RKO (cell line): ENCODE measurements at places on chromosomes 12 and 14.
A peak's percentile ranks its signal among the peaks of the same experiment; 100 is the strongest.

GRCh38 chr12:131049549-131050339 lies 96.0 kb downstream of the ADGRD1 start:
- DNase-seq = no peak

DNA sequence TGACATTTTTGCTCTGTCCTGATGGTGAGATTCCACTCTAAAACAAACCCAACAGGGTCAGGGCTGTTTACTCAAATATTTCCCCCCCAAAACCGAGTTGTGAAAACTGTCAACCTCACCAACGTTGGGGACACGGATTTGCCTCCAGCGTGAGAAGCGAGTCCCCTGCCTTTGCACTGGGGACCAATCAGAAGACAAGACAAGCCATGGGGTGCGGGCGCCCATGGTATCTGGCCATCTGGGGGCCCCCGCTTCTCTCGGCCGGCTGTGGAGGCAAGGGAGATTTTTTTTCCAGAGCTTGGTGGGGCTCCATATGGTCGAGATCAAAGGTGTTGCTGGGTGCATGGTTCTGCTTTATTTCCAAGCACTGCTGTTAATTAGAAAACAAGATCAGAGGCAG lies 272.1 kb downstream of the BCL11B start:
- DNase-seq = no peak

GRCh38 chr14:24054324-24054641 lies 2.5 kb downstream of the CARMIL3 start:
- no peak for DNase-seq

GRCh38 chr12:10395390-10395998 lies 5.7 kb upstream of the KLRK1 start:
- DNase-seq = no peak

GRCh38 chr14:61188978-61189808 lies 91.9 kb downstream of the TMEM30B start:
- no peak for DNase-seq

- DNase-seq = no peak
These were observed 82.7 kb upstream of the ESRRB start for GRCh38 chr14:76293221-76293620.

GRCh38 chr12:45915405-45915804 lies 75.0 kb downstream of the SCAF11 start:
- no peak for DNase-seq

DNA sequence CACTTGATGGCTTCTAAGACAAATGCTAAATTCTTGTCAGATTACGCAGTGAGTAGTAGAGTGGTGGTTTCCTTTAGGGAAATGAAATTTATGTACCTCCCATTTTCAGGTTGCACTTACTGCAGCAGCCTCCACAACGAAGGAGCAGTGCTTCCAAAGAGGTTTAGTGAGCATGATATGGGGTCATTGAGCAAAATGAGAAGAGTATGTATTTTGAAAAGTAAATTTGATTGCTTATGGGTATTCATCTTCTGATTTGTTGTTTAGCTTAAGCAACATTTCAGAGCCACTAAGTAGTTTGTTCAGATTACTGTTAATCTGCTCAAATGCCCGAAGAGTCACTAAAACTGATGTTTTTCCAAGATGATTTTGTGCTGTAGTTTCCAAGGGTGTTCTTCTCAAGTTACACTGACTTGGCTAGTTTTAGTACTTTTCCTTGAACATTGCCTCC lies 493.6 kb downstream of the PCNX1 start:
- no peak for DNase-seq

DNA sequence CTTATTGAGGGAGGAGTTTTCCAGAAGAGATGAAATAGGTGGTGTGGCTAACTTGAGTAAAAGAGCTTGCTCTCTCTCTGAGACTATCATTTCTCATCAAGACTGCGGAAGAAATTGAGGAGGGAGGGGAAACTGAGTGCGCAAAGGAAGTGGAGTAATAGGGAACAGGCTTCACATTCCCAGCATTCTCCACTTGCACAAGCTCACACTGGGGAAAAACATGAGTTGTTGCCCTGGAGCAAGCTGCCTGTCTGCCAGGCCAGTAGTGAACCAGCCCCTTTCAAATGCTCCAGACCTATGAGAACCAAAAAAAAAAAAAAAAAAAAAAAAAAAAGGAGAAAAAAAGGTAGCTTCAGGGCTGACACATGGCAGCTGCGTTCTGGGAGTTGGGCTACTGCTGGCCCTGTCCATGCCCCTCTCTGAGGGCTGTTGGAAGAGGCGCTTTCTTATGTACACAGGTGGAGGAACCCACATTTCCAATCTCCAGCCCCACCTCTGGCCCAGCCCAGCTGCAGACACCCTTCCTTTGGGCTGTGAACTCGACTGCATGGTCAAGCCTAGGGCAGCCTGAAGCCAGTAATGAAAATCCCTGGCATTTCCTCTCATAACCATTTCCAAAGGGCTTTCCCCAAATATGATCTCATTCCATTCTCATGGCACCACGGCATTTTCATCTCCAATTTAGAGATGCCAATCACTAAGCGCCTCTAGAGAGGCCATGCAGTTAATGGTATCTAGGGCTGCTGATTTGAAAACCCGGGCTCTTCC lies 32.5 kb upstream of the EMP1 start:
- no peak for DNase-seq

- DNase-seq = no peak
These were observed 36.0 kb downstream of the SCARB1 start for GRCh38 chr12:124827588-124828184.

- no peak for DNase-seq
These were observed 210.4 kb upstream of the PRICKLE1 start for GRCh38 chr12:42799966-42800365.

GRCh38 chr12:124705545-124706138 lies 138.2 kb upstream of the NCOR2 start:
- no peak for DNase-seq

DNA sequence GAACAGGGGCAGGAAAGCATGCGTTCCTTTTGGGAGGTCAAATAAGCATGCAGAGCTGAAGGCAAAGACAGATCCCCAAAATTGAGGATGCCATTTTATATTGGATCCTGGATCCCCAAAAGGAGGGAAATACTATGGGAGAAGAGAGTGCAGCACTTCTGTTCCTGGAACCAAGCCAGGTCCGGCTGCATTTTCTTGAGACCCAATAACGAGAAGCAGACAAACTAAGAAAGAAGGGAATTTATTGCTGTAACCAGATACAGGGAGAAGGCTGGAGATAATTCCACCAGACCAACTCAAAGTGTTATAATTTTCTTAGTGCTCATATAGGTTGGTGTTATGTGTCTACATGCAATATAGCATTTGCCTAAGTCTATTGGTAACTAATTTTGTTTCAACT lies 60.8 kb downstream of the PDE6H start:
- DNase-seq = no peak

DNA sequence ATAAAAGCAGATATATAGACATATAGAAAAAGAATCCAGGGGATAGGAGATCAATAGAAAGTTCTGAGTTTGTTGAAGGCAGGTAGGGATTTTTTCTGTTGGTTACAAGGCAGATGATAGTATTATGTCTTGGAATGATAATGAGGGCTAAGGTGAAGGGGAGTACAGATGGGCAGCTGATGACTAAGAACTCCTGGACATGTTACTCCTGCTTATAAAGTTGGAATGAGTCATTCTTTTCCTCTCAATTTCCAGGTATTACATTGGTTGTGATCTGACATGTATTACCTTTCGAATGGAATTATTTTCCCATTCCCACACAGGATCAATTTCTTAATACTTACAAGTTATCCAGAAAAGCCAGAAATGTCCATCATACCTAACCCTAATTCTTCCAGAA lies 545.2 kb upstream of the MGAT4C start:
- DNase-seq = no peak

DNA sequence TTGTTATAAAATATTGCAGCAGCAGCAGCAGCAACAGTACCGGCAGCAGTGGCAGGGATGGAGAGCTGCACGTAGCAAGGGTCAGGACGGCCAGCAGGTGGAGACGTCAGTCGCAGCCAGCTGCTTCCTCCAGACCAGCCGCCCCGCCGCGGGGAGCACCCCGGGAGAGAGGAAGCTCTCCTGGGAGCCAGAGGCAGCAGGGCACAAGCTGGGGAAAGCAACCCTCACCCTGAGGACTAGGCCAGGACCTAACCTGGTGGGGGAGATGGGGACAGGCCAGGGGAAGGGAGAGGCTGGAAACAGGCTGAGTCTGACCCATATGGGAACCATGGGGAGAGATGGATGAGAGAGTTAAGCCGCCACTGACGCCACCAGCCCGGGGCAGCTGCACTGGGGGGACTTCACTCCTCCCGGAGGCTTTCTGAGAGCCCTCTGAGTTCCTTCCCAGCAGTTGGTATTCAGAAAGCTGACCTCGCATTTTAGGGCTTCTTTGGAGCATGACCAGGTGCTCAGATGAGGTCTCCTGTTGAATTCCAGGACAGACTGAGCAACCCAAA lies 56.3 kb downstream of the SPTB start:
- DNase-seq = peak; percentile 72

GRCh38 chr12:114414866-114415524 lies 9.1 kb upstream of the TBX5 start:
- no peak for DNase-seq

- DNase-seq = peak; percentile 37
These were observed 21.5 kb upstream of the SLC25A3 start for GRCh38 chr12:98572010-98572409.

DNA sequence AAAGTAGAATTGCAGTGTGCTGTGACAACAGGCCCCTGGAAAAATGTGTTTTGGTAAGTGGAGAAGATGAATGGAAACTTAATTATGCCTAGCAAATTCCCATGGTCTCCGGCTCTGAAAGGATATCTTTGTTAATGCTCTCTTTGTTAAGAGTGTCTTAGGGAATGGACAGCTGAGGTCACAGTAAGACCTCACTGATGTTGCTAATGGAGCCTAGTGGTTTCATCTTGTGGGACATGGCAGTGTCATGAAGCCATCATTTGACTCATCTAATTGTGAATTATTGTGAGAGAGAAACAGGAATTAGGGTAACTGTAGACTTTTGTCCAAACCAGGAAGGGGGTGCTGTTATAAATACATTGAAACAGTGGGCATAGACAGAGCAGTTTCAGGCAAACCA lies 330.3 kb downstream of the TMTC2 start:
- DNase-seq = no peak

GRCh38 chr12:78179346-78179745 lies 348.7 kb downstream of the NAV3 start:
- DNase-seq = no peak

GRCh38 chr14:44649061-44649460 lies 142.0 kb upstream of the FSCB start:
- no peak for DNase-seq

DNA sequence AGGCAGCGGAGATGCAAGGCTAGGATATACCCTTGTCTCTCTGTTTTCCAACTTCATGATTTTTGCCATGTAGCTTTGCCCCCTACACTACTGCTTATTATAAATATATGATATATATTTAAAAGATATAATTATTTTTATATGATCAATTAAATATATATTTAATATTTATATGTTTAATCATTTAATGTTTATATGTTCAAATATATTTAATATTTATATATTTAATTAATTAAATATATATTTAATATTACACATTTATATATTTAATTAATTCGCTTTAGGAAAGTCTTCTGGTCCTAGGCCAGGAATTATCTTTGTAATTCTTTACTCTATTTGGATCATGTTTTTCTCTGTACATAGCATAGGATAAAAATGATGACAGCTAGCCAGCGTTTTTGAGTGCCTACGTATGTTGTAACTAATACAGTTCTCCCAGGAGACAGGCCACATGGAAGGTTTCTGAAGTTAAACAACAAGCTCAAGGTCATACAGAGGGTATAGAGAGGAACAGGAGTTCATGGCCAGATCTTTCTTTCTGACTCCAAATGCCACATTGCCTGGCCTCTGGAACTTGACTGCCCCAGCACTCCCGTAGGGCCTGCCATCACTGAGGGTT lies 192.5 kb downstream of the KCNA5 start:
- DNase-seq = no peak

DNA sequence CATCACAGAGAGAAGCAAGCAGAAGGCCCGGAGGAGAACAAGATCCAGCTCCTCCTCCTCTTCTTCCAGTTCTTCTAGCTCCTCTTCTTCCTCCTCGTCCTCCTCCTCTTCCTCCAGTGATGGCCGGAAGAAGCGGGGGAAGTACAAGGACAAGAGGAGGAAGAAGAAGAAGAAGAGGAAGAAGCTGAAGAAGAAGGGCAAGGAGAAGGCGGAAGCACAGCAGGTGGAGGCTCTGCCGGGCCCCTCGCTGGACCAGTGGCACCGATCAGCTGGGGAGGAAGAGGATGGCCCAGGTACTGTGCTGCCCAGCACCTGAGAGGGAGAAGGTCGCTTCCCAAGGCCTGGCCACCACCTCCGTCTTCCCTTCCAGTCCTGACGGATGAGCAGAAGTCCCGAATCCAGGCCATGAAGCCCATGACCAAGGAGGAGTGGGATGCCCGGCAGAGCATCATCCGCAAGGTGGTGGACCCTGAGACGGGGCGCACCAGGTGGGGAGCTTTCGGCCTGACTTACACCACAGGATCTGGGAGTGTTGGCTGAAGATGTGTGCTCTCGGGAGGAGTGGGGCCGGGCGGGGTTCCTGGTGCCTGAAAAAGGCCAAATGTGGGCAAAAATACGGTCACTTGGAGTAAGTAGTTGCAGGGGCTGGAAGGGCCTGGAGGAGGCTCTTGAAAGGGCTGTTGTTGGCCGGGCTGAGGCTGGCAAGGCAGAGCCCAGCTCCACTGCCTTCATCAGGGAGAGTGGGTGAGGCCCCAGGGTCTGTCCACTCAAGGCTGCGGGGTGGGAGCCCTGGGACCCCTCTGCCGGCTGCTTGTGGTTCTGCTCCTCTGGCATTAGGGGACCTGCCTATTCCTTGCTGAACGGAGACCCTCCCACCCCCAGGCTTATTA lies 1.4 kb downstream of the ARL6IP4 start:
- no peak for DNase-seq

DNA sequence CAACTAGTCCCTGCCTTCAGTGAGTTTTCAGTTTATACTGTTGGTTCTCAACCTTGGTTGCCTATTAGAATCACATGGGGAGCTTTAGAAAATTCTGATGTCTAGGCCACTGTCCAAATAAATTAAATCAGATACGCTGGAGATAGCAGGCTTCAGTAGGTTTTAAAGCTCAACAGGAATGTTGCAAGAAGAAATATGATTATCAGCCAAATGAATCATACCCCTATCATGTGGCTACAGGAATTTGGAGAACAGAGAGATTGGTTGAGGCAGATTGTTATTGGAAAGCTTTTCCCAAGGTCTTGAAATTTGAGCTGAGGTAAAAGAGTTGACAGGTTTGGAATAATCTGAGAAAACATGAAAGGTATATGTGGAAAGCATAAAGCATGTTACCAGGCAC lies 125.3 kb downstream of the WIF1 start:
- no peak for DNase-seq

GRCh38 chr12:119544765-119545625 lies 48.6 kb upstream of the TMEM233 start:
- DNase-seq = peak; percentile 70

- no peak for DNase-seq
These were observed 47.5 kb upstream of the RIN3 start for GRCh38 chr14:92466059-92466458.

GRCh38 chr14:104685216-104685997 lies 4.0 kb upstream of the INF2 start:
- DNase-seq = peak; percentile 26
